Muscle of back (tissue), 13 donors: ENCODE measurements at places on chromosomes 7 and 10. TPM values are rescaled to one million over a fixed set of nuclear protein-coding genes. Genes with fewer than 3 reads are reported as not detected.

DNA sequence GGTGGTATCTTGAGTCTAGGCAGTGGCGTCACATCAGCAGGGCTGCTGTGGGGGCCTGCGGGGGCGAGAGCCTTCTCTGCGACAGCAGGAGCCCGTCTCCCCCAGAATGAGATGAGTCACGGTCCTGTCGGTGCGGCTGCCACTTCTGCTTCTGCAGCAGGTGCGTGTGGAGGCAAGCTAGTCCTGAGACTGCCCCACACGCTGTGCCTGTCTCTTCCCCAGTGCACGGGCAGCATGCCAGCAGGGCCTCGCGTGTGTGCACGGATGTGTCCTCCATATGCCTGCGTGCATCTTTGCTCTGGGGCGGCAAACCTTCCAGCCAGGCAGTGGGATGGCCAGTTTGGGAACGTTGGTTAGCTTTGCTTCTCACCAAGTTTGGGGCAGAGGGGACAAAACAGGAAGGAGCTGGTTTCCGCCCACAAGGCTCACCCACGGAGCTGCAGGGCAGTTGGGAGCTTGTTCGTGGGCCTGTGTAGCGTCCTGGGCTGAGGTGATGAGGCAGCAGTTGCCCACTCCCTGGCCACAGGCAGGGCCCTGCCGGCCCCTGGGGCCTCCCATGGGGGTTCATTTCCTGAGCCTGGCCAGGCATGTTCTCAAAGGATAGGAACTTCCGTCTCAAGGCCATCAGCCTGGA is 60.8 kb upstream of the PPIF start:
- DNase-seq: no peak

The ANKRD1 gene
- 27.9 TPM for polyA plus RNA-seq

- no peak for DNase-seq
These were observed 827.6 kb upstream of the AUTS2 start for GRCh38 chr7:68770649-68771048.

DNA sequence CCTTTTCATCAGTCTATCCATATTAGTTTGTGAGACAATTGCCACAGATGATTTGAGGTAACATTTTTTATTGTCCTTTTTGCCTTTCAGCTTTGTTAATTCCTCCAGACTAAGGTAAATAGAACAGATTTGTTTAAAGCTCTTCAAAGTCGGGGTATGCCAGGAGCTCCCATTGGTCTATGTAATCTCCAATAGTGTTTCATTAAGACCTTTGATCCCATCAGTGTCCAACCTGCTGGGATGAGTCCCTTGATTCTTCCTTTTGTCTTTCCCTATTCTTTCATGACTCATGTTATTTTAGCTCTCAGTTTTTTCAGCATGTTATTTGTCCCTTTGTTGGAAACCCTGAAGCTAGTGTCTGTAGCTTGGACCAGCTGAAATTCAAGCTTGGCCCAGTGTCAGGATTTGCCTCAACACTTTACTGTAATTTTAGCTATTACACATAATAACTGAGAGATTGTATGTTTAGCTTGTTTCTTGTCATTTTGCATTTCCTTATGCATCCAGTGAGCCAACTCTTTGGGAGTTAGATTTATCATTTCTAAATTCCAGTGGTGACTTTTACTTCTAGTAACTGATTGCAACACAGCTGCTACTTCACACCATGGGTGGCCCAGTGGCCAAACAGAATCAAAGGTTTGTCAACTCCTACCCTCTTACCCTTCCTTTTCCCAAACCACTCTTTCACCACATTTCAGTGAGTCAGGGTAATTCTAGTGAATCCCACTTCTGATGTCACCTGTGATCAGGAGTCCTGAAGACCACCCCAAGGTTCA is 15.3 kb downstream of the AGBL3 start:
- no peak for DNase-seq

The KMT2E gene
- 41.7 TPM for polyA plus RNA-seq

The PDSS1 gene
- polyA plus RNA-seq: 8.8 TPM

The LYZL1 gene
- not detected for polyA plus RNA-seq

The TRPV6 gene
- 1.2 TPM for polyA plus RNA-seq

- no peak for DNase-seq
These were observed 258.0 kb downstream of the XPNPEP1 start for GRCh38 chr10:109665321-109665720.

GRCh38 chr10:50152792-50153272 is 85.1 kb downstream of the WASHC2A start:
- peak; percentile 0 for DNase-seq

DNA sequence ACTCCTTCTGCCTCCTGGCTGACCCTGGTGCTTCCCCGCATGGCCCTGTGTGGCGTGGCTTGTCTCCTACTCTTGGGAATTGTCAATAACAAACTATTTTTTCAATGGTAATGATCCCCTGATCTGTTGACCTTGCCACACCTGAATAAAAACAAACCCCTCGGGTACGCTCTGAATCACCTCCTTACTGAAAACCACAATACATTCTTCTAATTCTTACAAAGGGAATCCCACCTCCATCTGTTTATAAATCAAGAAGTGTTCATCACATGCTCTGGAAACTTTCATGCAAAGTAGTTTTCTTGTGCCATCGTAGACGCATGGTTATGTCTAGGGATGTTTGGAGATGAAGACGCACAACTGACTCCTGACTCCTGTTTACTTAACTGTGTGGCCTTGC is 245.8 kb downstream of the FRMD4A start:
- DNase-seq: no peak

DNA sequence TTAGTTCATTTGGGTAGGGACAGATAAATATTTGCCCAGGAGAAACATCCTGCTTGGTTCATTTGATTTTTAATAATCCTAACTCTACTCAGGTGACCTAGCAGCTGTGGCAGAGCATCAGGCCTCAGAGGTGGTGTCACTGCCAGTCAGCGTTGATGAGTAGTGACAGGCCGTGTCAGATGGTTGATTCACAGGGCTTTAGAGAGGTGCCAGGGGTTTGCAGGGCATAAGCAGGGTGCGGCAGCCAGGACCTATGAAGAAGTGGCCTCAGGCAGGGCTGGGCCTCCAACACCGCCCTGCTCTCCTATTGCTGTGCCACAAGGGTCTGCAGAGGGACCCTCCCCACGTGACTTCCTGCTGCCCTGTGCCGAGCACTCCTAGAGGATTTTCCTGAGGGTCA is 128.1 kb downstream of the HECW1 start:
- no peak for DNase-seq

GRCh38 chr10:70146489-70147258 is at the start of gene TYSND1:
TYSND1 (minus strand) TSS chr10:70146700; CDS start chr10:70146586, 114 bp downstream.
- DNase-seq: peak; percentile 99

DNA sequence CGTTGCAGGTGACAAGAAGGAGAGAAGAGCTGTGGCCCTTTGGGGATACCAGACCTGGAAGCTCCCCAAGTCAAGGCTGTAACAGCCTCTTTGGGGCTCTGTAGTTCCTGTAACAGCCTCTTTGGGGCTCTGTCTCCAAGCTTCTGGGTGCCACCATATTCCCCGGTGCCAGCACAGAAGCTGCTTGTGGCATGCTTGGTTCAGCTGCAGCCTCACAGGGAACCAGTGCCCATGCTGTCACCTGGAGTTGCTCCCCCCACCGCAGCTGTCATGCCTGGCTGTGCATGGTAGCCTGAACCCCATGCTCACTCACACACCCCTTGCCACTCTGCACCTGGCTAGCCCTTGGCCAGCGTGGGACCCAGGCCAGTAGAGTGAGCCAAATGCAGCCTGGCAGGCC is 109.1 kb downstream of the ELAPOR2 start:
- no peak for DNase-seq

- no peak for DNase-seq
These were observed 89.7 kb upstream of the FAM20C start for GRCh38 chr7:102721-103120.

DNA sequence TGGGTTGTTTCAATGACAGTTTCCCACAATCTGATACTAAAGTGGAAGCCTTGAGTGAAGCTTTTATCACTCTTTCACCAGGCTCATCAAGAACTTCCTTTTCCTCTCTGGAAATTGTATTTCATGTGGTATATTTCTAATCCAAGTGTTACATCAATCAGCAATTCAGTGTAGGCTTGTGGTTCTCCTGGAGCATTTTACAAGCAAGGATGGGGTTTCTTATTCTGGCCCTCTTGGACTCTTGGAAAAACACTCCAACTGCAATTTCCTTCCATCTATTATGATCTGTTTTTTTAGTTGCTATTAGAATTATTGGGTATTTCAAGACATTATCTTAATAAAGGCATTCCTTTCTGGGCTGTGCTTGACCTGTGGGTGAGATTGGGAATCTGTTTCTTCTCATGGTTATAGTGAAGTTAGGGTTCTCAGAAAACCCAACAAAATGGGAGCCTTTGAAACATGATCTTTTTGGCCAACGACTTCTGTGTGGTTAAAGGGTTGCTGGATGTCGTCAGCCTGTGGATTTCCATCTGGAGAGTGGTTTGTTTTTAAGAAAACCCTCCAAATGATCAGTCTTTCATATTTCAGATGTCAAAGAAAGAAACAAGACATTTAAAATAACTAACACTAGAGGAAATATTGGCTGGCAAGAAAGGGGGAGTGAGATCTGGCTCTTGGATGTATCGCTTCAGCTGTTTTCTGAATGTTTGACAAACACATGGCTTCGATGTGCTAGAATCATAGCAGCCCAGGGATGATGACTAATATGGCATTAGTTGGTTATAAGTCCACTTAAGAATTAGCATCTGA is 540.2 kb downstream of the LRMDA start:
- peak; percentile 27 for DNase-seq

- DNase-seq: no peak
These were observed 1.5 kb downstream of the HOXA4 start for GRCh38 chr7:27128776-27129728.

GRCh38 chr10:52864201-52865106 is 91.9 kb upstream of the MBL2 start:
- DNase-seq: peak; percentile 87

GRCh38 chr7:132592231-132592920 is 16.1 kb upstream of the PLXNA4 start:
- no peak for DNase-seq

DNA sequence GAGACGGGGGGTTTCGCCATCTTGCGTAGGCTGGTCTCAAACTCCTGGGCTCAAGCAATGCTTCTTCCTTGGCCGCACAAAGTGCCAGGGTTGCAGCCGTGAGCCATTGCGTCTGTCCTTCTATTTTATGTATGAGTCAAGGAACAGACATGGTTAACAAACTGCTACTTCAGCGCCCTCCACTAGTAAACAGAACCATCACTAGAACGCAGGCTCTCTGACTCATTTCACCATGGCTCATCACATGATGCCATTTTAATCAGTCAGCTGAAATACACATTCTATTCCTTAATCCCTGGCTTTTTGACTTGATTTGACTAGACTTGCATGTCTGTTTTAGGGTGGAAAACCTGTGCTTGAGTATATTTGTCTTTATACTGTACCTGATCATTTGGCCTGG is 41.3 kb downstream of the CELF2 start:
- no peak for DNase-seq

DNA sequence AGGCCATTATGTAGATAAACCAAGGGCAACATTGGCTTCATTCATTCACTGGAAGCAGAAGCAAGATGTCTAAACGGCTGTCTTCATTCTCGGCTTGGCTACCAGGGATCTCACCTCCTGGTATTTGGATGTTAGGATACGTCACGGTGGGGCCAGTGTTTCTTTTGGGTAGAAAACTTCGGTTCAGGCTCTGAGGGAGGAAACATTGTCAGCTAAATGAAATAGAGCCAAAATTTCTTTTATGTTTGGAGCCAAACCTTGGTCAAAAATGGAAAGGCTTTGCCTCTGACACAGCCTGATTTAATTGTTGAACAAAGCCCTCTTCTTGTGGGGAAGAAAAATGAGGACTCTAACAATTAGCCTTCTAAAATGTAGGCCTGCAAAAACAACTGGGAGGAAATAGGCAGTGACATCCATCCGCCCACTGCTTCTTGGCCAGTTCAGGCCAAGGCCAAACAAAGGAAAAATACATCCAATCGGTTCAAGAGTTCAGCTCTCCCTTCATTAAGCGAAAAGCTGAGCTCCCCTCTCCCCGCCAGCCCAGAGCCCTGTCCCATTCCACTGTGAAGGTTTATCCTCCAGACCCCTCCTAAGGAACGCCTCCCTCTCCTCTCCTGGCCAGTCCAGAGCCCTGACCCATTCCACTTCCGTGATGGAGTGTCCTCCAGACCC is 44.4 kb downstream of the PFKFB3 start:
- DNase-seq: no peak

GRCh38 chr7:95317546-95317945 is 6.8 kb downstream of the PON1 start:
- DNase-seq: no peak

The GRID2IP gene
- polyA plus RNA-seq: 0.25 TPM

The PILRA gene
- 2.7 TPM for polyA plus RNA-seq

The NUTM2A gene
- polyA plus RNA-seq: 2.3 TPM

GRCh38 chr7:110797656-110798055 is 293.3 kb upstream of the LRRN3 start:
- no peak for DNase-seq

The RBM48 gene
- polyA plus RNA-seq: 13.4 TPM

The MUC3A gene
- 0.55 TPM for polyA plus RNA-seq

The GIMAP8 gene
- polyA plus RNA-seq: 9.5 TPM

DNA sequence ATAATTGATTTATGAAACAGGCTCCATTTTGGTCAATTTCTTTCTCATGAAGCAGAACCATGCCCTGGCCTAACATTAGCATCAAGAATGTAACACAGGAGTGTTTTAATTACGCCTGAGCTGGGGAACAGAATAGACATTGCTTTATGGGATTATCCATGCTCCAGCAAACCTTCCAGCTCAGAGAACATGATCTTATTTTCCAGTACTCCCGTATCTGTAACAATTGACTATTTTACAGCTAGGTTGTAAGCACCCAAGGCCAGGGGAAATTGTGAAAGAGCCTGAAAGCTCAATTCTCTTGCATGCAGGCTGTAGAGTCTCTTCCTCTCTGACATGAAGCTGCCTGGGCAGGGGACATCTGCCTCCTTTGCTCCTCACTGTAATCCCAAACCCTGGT is 30.8 kb upstream of the CRYGN start:
- no peak for DNase-seq

DNA sequence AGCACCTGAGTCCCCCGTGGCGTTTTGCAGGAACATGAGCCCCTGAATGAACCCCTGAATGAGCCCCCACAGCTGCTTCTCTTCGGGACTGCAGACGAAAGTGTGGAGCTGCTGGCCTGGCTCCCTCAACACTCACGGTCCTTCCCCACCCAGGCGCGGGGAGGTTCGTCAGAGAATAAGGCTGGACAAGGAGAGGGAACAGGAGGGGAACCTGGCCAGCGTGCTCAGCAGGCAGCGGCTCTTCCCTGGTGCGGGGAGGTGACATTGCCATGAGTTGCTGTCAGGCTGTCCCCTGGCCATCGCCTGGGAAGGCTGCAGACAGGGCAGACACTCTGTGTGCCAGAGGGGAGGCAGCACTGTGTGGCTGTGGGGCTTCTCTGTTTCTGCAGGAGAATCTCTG is 80.9 kb upstream of the SHH start:
- DNase-seq: no peak
